Fibroblast of skin of back (primary cell): ENCODE measurements at places on chromosomes 5 and 9.
A peak's percentile ranks its signal among the peaks of the same experiment; 100 is the strongest.

DNA sequence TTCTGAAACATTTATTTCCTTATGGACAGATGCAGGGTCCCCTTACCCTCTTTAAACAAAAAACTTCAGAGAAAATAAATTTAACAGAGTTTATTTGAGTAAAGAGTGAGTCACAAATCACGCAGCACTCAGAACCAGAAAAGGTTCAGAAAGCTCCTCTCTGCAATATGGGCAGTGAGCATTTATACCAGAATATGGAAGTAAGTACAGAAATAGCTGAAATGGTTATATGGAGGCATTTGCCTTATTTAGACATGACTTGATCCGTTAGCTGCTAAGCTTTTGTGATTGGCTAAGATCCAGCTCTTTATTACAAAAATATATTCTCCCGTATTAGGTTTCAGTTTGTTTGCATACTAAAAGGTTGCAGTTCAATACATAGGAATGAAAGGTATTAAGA is 1554.1 kb downstream of the EFNA5 start:
- no peak for DNase-seq

DNA sequence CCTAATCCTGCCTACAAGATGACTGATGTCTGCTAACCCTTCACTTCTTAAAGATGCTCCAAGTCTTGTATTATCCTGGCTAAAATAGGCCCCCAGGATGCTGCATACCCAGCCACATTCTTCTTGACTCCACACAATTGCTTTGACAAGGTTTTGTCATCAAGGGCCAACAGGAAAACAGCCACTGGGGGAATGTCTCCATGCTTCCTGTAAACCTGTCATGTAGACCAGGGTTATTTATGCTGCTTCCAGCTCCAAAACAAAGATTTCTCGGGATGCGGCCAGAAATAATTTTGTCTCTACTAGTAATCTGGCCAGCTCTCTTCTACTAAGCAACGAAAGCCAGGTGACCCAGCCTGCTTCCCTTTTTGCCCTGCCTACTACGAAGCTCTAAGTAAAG is 53.8 kb downstream of the SHB start:
- no peak for DNase-seq

DNA sequence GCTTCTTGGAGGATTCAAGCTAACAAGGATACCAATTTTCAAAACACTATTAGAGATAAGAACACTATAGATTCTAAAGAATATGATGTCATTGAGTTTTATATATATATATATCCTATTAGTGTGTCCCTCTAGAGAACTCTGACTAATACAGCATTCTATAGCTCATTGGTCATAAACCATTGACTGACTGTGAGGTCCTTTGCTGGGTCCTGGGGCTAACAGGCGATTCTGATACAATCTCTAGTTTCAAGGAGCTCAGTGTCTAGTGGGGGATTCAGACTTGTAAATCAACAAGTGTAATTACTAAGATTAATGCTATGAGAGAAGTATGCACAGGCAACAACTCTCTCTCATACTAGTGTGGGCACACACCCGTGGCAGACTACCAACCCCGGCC is 234.5 kb downstream of the DENND1A start:
- DNase-seq, result peak; percentile 74

DNA sequence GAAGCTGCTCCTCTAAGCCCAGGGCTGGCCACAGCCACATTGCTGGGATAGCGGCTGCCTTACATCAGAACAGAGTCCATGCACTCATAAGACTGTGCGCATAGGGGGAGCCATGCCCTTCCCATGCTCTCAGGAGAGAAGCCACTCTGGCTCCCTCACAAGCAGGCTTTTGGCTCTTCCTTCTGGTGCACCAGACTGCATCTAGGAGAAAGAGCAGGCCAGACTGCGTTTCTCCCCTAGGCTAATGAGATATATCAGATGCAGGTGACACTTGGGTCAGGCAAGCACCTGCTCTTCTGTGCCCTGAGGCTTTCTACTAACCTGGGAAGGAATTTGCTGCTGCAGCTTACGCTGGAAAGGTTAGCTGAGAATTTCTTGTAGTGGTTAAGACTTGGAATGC is 43.2 kb upstream of the BRINP1 start:
- DNase-seq, result no peak

DNA sequence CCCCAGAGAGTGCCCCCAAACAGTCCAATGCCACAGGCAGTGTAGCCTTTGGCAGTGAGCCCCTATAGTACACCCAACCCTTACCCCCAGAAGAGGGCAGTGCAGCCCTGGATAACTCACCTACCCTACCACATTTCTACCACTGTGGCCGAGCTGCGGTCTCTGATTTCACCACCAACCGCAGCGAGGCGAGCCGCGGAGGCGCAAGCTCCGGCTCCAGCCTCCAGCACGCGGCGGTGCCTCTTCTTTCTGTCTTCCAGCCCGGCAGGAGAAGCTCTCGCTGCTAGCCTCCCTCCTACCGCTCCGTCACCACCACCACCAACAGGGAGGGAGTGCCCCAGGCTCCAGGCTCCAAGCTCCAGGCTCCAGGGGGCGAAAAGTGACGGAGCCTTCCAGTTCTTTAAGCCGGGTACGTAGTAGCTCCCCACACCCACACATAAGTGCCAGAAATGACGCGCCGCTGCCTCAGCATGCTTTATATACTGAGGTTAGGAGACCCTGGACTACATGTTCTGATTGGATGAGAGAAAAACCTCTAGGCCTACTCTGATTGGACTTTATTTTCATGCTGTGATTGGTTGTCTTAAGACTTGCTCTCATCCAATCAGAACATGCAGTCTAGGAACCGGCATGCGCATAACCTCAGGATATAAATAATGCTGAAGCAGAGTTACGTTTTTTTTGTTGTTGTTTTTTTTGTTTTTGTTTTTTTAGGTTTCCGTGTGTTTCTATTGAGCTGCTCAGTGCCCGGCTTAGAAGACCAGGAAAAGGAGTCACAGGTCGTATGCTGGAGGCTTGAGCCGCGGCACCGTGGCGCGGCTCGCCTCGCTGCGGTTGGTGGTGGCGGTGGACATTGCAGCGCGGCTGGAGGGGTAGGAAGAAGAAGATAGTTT is at the start of gene PCAT7:
Gene PCAT7 (plus strand): TSS at position 645 of the 893 bp plus-strand sequence.
- peak; percentile 52 for DNase-seq

DNA sequence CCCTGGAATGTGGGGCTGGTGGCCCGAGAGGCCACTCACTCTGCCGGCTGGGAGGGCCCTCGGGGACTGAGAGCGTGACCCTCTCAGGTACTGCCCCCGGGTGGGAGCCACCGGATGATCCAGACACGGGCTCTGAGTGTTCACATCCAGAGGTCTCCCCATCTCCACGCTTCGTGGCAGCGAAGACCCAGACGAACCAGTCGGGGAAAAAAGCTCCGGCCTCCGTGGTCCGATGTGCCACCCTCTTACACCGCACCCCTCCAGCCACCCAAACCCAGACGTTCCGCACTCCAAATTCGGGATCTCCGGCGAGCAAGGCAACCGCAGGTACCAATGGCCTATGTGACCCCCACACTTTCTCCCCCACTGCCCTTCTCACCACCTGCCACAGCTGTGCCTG is 49.5 kb downstream of the AMBP start:
- DNase-seq, result no peak

GRCh38 chr5:22850981-22851380 is 2.2 kb downstream of the CDH12 start:
- peak; percentile 1 for DNase-seq

DNA sequence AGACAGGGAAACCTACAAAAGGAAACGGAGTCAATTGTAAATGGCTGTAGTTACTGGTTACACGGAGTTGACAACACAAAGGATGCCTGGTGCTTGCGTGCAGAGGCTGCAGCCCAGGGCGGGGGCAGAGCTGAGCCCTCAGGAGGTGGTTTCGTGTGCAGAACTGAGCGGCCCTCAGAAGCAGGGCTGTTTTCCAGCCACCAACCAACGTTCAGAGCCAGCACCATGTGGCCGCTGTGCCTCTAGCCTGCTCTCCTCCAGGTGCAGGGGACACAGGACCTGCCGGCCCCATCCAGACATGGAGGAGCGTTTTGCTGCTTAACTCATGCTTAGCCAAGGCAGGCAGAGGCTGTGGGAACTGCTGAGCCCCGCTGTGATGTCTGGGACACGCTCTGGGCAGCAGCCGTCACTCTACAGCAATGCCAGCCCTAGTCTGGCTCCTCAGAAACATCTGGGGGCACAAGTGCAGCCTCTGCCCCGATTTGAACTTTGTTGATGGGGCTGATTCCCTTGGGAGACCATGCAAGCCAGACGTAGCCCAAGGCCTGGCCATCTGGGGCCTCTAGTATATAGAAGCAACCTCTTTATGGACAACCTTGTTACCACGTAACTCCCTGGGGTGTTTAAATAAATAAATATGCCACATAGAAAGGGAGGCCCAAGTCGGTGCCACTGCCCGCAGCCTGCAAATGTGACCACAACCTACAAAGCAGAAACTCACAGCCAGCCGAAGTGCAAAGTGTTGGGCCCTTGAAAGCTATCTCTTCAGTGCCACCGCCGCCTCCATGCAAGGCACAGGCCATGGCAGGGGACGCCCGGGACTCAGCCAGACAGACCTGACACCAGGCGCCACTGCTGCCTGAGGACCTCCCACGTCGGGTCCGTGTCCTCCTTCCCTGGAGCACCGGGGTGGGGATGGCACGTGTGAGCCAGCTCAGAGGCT is 42.1 kb downstream of the NKD2 start:
- no peak for DNase-seq

DNA sequence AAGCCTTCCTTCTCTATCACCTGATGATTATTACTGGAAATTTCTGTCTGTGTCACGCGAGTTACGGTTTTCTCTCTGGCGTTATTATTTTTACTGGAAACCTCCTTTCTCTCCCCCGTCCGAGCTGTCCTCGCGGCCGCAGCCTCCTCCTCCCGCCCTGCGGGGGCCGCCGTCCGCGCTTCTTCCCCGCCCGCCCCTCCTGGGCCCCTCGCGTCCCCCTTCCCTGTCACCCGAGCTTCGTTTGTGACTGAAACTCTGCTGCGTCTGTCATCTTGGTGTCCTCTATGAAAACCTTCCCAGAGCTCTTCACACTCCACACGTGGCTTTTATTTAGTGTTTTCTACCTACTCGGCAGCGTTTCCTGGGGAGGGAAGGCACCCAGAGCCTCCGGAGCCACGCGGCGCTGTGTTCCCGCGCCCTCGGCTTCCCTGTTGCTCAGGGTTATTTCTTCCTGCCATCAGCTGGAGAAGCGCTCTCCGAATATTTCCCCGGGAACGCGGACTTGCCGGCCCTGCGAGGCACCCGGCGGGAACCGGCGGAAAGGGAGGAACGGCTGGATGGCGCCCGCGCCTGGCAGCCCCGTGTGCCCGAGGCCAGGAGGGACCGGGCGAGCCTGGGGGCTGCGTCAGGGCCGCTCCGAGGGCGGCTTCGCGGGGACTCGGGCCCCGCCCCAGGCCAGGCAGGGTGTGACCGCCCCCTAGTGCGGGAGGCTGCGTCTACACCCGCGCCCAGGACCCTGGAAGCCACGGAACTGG is 33.9 kb downstream of the TRIP13 start:
- peak; percentile 11 for DNase-seq

GRCh38 chr9:127758843-127759242 is 19.6 kb downstream of the SH2D3C start:
- no peak for DNase-seq

GRCh38 chr5:179780362-179780761 is 13.4 kb upstream of the LTC4S start:
- no peak for DNase-seq
